ENCODE measurements at places on chromosomes 11 and 22.
A peak's percentile ranks its signal among the peaks of the same experiment; 100 is the strongest.

- no peak for DNase-seq
These were observed 566 bp downstream of the ATP6V1E1 start for GRCh38 chr22:17627961-17628405.

- no peak for DNase-seq
These were observed 64.0 kb downstream of the CCDC83 start for GRCh38 chr11:85918910-85919794.

DNA sequence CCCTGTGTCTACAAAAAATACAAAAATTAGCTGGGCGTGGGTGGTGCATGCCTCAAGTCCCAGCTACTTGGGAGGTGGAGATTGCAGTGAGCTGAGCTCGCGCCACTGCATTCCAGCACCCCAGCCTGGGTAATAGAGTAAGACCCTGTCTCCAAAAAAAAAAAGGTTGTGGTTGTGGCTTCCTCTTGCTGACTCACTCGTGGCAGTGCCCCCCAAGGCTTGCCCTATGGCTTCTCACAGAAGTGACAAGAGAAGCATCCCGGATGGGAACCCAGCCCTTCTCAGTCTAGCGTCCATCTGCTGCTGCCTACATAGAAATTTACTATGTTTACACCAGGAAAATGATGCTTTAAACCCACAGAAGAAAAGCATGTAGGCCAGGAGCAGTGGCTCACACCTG, 68.5 kb upstream of the PITPNB start:
- DNase-seq: no peak

- DNase-seq: no peak
These were observed 124.8 kb upstream of the OPCML start for GRCh38 chr11:133657054-133657453.

DNA sequence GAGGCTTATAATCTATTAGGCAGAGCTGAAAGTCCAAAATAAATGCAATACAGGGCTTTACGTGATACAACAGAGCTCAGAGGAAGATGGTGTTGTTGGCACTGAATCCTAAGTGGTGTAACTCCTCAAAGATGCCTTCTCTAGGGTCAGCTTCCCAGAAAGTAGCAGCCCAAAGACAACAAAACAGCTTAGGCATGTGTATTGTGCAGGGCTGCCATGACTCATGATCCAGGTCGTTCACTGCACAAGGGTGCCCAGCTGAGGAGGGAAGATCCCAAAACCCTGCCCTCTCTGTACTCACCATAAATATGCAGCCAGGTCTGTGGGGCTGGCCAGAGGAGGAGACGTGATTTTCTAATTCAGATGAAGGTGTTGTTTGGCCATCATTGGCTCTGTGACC, 59.4 kb upstream of the NNMT start:
- DNase-seq: no peak

DNA sequence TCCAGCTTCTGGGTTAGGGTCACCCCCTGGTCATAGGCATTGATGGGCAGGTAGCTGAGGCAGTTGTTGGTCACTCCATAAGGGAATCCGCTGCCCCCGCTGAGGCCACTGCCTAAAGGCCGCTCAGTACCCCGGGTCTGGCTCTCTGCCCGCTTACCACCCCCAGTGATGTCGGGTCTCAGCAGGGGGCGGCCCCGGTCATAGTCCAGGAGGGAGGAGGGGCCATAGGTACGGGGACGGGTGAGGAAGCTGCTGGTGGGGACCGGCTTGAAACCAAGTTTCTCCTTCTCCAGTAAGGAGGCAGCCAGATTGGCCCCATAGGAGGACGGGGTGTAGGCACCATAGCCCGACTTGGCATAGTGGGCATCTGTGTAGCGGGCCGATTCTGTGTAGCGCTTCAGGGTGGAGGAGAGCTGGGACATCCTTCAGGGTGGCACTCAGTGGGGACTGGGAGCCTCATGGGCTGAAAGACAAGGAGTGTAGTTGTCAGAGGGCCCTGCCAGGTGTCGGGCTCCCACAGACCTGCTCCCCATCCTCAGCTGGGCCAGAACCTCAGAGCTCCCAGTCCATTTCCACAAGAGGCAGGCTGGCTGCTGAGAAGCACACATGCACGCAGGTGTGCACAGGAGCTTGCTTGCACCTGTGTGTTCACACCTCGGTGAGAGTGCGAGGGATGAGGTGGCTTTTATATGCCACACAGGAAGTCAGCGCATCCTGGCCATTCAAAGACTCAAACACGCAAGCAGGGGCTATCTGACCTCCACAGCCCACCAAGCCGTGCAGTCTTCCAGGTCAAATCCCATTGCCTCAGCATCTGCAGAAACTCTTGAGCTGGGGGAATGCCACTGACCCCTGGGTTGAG, 8.2 kb downstream of the USP2 start:
- DNase-seq: peak; percentile 14

DNA sequence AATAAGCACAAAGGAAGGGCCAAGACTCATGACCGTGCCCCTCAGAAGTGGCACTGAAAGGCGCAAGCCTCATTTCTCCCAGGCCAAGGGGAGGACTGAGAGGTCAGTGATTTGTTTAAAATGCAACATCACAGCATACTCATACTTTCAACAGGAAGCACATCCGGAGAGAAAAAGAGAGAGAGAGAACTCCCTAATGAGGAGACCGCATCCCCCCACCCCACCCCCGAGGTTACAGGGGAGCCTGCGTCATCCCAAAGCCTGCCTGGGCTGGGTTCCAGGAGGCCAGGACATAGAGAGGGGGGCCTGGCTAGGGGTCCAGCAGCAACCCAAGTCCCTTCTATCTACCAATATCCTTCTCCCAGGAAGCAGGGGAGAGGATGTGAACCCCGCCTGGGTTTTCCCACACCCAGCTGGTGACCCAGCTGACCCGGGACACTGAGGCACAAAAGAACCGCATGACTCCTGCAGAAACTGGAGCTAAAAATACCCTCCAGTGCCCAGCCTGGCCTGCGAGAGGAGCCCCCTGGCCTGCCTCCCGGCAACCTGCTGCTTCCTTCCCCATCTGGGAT, 3.8 kb downstream of the CSNK1E start:
- DNase-seq: peak; percentile 18

- DNase-seq: no peak
These were observed 841 bp upstream of the TMPRSS13 start for GRCh38 chr11:117929916-117930570.

- no peak for DNase-seq
These were observed 22.8 kb downstream of the PITPNB start for GRCh38 chr22:27896245-27896644.

DNA sequence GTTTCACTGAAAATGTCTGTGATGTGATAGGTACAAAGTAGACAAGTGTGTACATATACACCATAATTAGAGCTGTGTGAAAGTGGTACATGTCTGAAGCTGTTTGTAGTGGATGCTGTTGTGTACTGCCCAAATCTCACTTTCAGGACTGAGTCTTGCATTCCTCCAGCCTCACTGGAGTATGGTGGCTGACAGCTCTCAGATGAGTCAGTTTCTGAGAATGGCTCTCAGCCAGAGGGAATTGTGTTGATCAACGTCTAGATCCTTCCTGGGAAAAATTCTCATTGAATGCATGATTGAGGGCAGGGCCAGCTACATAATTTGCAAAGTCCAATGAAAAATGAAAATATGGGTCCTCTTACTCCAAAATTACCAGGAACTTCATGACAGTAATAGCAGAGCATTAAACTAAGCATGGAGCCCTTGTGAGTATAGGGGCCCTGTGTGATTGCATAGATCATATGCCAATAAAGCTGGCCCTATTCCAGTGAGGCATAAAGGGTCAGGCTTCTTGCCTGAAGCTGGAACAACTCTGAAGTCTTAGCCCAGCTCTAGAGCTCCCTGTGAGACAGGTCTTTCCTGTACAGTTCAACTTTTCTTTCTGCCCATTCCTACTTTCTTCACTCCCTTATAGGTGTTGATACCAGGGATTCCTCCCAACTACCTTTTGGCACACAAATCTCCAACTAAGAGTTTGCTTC, 10.8 kb upstream of the CYP2R1 start:
- DNase-seq: no peak
